Fibroblast of skin of left biceps (primary cell): ENCODE measurements at places on chromosomes 5 and 9.

GRCh38 chr5:99621772-99622681 is 693.2 kb upstream of the CHD1 start:
- no peak for DNase-seq

DNA sequence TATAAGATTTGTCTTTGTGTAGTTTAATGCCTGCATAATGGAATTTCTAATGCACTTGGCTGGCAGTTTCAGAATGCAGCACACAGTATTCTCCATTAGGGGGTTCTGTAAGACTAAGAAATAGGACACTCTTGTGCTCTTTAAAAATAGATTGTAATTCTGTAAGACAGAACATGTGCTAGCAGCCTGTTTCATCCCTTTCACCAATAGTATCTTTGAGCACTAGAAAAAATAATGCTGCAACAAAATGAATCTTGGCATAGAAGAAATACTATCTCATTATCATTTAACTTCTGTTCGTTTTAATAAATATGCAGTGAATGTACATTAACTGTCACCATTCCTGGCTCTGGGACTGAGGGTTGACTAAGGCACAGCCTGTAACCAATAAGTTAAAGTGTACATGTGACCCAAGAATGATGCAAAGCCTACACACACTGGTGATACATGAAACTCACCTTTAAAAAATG is 23.8 kb upstream of the ZNF622 start:
- no peak for DNase-seq

DNA sequence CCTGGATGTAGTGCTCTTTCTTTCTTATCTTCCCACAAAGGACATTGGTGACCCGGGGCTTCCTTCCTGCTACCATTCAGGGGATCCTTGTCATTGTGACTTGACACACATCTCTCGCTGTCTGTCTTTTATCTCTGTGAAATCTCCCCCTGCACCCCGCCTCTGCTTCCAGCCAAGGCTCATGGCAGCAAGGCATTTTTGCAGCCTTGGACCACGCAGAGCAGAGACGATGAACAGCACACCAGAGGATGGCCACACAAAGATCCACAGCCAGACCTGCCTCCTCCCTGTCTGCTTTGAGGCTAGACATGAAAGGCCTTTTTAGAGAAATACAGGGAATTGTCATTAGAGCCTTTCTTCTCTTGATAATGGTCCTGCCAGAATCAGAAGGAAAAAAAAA is 549.1 kb downstream of the CDK5RAP2 start:
- no peak for DNase-seq

- DNase-seq = no peak
These were observed 599 bp downstream of the KIAA1191 start for GRCh38 chr5:176360894-176361436.

GRCh38 chr5:142446131-142446959 is 121.5 kb upstream of the SPRY4 start:
- DNase-seq = peak; percentile 62

GRCh38 chr9:114374936-114375335 is 12.8 kb downstream of the AKNA start:
- no peak for DNase-seq
